Activated CD4-positive, alpha-beta T cell treated with anti-CD3 and anti-CD28 coated beads for 36 hours (primary cell): ENCODE measurements at places on chromosomes 7 and 10.

- H3K27me3 ChIP-seq, result no peaks in the 10 kb centered on the region
- H3K4me3 ChIP-seq, result no peak overlapping the region
- H3K4me1 ChIP-seq, result no peaks in the 10 kb centered on the region
- H3K27ac ChIP-seq, result no peak overlapping the region
- H3K36me3 ChIP-seq, result no peaks in the 10 kb centered on the region
These were observed 151.3 kb upstream of the FZD1 start for GRCh38 chr7:91112902-91113341.

- H3K36me3 ChIP-seq, result peaks cover 25% of the 10 kb centered on the region
- no peaks in the 10 kb centered on the region for H3K4me1 ChIP-seq
- no peaks in the 10 kb centered on the region for H3K27me3 ChIP-seq
- DNase-seq, result no peak
- H3K27ac ChIP-seq, result no peak overlapping the region
These were observed 87.2 kb downstream of the PHF14 start for GRCh38 chr7:11060893-11061292.

GRCh38 chr10:78991187-78991586 lies 77.6 kb upstream of the ZMIZ1 start:
- H3K36me3 ChIP-seq, result no peaks in the 10 kb centered on the region
- peaks cover 10% of the 10 kb centered on the region for H3K4me1 ChIP-seq
- no peak for DNase-seq
- no peak overlapping the region for H3K4me3 ChIP-seq
- H3K27ac ChIP-seq, result no peak overlapping the region
- H3K27me3 ChIP-seq, result no peaks in the 10 kb centered on the region

GRCh38 chr7:45890125-45890901 lies 2.0 kb downstream of the IGFBP1 start:
- DNase-seq, result no peak
- H3K4me1 ChIP-seq, result no peaks in the 10 kb centered on the region
- no peaks in the 10 kb centered on the region for H3K36me3 ChIP-seq
- H3K27ac ChIP-seq, result no peak overlapping the region

GRCh38 chr10:98242823-98243222 lies 25.2 kb downstream of the LOXL4 start:
- H3K4me3 ChIP-seq, result no peak overlapping the region
- peaks cover 31% of the 10 kb centered on the region for H3K36me3 ChIP-seq

- peaks cover 10% of the 10 kb centered on the region for H3K4me1 ChIP-seq
- peaks cover 3% of the 10 kb centered on the region for H3K36me3 ChIP-seq
- no peak overlapping the region for H3K4me3 ChIP-seq
- DNase-seq, result no peak
- no peaks in the 10 kb centered on the region for H3K27me3 ChIP-seq
These were observed 81.8 kb downstream of the LRRN3 start for GRCh38 chr7:111172564-111173257.
